Sigmoid colon (tissue), 7 donors: ENCODE measurements at places on chromosomes 7 and 10.

GRCh38 chr10:74337330-74338016, 186.5 kb downstream of the ADK start:
- DNase-seq, result no peak

DNA sequence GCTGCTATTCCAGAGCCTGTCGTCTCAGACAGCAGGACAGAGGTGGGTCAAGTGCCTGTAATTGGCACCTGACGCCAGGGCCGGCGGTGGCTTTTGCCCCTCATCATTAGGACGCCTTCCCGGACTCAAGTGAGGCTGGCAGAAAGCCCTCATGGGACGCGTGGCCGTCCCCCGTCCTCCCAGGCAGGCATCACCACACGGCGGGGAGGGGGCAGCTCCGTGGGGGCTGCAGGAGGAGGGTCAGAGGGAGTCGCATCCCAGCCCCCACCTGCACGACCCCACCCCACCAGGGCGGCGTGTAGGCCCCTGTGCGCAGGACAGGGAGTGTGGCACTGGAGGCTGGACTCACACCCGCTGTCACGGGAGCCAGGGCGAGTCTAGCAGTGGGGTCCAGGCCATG, 16.3 kb downstream of the CFAP46 start:
- DNase-seq, result no peak

DNA sequence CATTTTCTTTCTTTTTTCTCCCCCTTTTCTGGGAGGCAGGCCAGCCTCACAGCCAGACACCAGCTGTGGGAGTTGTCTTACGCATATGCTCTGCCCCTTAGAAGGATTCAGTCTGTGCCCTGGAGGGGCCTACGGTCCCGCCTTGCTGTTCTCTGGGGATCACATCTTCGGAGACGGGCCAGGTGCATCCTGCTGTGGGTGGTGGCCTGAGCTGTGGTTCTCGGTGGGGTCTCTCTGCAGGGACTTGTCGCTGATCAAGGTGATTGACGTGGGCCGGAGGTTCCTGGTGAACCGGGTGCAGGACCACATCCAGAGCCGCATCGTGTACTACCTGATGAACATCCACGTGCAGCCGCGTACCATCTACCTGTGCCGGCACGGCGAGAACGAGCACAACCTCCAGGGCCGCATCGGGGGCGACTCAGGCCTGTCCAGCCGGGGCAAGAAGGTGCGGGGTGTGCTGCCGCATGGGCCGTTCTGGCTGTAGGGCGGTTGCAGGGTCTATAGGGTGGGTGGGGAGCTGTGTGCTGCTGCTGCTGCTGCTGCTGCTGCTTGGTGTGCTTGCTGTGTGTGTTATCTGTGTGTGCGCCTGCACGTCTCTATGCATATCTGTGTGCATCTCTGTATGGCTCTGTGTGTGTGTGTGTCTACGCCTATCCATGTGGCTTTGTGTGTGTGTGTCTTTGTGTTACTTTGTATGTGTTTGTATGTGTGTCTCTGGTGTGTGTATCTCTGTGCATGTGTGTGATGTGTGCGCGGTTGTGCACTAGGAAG, 17.9 kb downstream of the PFKFB3 start:
- DNase-seq, result no peak

DNA sequence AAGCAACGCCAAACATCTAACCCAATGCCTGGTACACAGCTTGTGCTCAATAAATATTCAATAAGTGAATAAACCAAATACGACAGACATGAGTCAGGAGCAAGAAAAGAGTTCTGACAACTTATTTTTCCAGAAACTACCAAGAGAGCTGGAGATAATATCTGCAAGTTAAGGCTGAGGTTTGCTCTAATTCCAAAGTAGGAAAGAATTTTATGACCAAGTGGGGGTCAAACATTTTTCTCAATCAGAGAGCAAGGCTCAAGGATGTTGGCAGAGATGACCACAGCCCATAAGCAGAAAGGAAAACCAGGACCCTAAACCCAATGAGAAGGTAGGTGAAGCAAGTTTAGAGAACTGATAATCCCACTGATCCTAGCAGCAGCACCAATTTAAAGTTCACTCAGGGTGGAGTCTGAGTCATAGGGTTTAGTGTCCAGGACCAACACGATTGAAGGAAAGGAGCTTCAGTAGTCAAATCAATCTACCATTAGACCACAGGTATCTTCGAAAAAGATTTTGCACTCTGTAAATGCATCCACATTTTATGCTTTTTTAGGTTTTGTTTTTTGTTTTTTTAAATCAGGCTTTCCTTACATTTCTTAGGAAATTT, 49.3 kb upstream of the KCNIP2 start:
- no peak for DNase-seq

GRCh38 chr7:111368381-111369065, 193.8 kb downstream of the IMMP2L start:
- no peak for DNase-seq

DNA sequence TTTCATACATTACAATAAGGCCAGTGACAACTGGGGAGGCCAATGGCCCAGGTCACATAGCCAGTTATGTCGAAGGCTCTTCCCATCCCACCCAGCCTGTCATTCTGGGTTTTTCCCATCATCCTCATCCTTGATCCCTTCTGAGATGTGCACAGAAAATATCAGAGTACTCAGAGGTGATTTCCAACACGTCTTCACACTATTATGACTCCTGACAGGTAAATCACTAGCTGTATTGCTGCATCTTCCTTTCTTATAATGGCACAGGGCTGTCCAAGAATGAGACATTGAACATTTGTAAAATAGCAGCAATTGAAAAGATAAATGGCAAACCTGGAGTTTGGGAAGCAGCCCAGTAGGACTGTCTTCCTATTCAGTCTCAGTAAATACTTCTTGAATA, 159.9 kb downstream of the PLXNA4 start:
- no peak for DNase-seq

DNA sequence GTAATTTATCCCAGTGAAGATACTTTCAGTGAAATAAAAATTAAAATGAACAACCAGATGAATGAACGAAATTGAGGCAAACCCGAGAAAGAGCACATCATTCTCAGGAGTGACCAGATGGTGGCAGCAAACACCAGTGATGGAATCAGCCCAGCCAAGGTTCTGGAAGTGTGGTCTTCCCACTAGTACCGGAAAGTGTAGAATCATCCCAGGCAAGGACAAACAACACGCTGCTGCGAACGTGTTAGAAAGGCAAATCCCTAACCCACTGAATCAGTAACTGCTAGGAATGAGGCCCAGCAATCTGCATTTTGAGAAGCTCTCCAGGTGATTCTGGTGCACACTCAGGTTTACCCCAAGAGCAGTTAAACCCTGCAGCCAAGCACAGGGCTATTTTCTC, 15.5 kb upstream of the SLC18A3 start:
- no peak for DNase-seq

GRCh38 chr7:12872487-12872886, 185.1 kb downstream of the ARL4A start:
- no peak for DNase-seq

DNA sequence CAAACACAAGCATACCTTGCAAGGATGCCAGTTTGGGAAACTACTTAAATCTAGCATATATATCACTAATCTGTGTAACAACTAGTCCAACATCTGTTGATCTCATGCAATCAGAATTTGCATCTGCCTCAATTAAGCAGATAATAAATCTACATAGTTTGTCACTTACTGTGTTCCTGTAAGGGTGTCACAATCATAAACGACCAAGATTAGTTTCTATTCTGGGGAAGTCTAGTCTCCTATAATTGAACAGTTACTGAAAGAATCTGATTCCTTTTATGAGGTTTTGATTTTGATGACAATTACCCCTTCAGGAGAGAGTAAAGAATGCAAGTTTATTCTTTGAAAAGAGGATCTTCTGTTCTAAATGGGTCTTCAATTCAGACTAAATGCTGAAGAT, 85.5 kb upstream of the LRRN3 start:
- no peak for DNase-seq

DNA sequence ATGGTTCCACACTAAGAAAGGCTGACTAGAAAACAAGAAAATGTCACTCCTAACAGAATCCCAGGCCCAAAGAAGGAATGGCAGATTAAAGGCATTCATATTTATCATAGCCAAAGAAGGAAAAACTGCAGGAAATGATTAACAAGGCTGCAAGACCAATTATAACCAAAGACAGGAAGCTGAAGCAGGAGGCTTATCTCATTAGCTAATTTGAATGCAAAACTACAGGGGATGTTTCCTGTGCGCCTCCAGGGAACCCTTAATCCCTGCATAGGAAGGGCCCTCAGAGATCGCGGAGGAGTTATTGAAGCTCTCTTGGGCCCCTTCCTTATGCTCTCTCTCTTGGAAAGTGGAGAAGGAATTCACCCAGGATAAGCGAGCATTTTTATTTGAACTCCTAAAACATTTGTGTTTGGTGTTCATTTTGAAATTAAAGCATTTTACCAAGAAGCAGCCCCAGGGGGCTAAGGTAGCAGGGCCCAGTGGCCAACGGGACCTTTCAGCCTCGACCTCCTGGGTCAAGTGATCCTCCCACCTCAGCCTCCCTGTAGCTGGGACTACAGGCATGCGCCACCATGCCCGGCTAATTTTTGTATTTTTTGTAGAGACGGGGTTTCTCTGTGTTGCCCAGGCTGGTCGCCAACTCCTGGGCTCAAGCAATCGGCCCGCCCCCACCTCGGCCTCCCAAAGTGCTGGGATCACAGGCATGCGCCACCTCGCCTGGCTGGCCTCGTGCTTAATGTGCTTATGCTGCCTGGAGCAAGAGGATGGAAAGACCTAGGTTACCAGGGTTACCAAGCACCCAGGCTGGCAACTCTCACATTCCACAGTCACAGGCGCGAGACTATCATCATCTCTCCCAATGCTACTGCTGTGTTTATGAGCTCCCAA, 24.1 kb upstream of the PROSER2 start:
- no peak for DNase-seq

DNA sequence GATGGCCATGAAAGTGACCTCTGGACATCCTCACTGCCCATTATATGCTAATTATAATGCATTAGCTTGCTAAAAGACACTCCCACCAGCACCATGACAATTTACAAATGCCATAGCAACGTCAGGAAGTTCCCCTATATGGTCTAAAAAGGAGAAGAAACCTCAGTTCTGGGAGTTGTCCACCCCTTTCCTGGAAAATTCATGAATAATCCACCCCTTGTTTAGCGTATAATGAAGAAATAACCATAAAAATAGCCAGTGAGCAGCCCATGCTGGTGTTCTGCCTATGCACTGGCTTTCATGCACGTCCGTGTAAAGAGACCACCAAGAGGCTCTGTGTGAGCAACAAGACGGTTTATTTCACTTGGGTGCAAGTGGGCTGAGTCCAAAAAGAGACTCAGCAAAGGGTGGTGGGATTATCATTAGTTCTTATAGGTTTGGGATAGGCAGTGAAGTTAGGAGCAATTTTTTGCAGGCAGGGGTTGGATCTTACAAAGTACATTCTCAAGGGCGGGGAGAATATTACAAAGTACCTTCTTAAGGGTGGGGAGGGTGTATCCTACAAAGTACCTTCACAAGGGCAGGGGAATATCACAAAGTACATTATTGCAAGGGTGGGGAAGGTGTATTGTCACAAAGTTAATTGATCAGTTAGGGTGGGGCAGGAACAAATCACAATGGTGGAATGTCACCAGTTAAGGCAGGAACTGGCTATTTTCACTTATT, 45.6 kb downstream of the LBX1 start:
- no peak for DNase-seq

- DNase-seq, result no peak
Observed at GRCh38 chr7:54967377-54967776, 51.4 kb upstream of the EGFR start.

DNA sequence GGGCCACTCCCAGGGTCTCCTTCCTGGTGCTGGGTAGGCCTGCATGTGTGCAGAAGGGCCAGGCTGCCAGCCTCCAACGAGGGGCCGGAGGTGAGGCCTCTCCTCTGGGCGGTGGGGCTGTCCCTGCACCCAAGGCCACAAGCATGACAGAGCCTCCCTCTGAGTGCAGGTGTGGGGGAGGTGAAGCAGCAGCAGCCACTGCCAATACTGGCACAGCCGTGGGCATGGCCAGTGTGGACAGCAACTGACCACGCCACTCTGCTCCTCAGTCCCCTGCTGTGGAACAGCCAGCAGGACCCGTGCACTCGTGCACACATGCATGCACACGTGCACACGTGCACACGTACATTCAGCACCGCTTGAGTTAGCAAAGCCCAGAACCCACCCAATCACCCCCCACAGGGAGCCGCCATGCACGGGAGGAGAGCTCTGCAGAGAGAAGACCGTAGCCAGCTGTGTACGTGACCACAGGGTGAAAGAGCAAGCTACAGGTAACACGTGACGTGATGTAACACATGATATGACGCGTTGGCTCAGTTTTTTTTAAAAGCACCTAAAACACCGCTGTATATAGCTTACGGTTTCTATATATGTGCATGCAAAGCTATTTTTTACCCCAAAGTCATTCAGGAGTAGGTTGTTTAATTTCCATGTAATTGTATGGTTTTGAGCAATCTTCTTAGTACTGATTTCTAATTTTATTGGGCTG, 23.1 kb downstream of the PAPOLB start:
- no peak for DNase-seq

- no peak for DNase-seq
Observed at GRCh38 chr7:129493555-129493954, 8.8 kb upstream of the SMKR1 start.

DNA sequence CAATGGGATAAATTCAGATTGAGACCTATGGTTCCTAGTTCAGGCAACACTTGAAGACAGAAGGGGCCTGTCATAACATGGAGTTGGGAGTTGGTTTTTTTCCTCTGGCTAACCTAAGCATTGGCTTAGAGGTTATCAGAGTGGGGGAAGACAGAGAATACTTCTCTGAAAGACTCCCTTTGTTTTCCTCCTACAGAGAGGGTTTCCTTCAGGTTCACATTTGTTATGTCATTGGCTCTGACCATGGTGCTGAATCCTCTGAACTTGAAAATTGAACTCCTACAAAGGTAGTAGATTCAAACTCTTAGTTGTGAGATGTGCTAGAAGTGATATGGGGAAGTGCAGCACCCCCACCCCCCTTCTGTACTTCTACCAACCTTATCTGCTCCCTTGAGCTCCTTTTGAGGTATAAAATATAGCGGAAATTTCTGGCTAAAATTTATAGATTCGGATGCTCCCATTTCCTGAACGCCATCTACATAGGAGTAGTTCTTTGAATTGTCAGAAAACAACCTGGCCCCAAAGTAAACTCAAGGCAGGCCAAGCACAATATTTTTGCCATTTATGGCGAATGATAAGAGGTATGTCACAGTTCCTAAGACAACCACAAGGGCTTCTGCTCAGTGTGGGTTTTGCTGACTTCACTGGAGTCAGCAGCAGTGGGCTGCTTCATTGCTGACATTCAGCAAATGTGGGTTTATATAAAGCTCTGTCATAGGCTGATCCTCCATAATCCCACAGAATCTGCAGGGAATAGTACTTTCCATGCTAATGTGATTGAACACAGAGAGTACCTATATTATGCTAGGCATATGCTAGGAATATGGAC, 131.6 kb upstream of the KLF14 start:
- no peak for DNase-seq

DNA sequence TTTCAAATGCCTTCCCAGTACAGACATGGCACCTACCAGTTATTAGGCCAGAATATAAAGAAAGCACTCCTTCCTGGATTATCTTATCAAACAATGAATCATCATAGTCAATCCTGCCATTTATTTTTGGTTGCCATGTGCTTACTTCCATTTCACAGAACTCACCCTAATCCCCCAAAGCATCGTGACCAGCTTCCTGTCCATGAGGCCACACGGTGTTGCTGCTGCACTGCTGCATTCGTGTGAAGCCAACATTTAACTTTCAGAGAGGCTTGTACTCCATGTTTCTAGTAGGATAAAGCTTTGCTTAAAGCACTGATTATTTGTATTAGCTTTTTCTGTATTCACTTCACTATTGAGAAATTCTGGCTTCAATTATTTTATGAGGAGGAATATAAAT, 14.4 kb downstream of the COL28A1 start:
- no peak for DNase-seq
